ENCODE measurements at places on chromosomes 11 and 22.

GRCh38 chr22:31449506-31449905 is 40.1 kb downstream of the EIF4ENIF1 start:
- no peak for DNase-seq

DNA sequence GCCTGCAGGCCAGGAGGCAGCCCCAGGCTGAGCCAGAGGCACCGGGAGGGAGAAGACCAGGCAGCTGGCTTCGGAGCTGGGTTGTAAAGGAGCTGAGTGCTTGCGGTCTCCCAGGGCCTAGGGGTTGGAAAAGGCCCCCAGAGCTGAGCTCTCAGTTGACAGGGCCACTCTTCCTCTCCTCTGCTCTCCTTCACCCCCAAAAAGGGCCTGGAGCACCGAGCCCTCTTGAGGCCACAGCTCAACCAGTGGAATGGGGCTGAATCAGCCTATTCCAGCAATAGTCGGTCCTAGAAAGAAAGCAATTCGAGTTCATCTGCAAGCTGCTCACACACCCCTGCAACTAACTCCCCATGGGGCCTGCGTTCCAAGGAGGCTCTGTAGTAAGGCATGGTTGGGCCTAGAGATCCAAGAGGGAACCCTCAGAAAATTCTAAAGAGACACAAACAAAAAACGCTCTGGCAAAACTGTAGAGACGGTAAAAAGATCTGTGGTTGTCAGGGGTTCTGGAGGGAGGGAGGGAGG is 205.0 kb downstream of the BUD13 start:
- DNase-seq: no peak

- no peak for DNase-seq
These were observed 73.9 kb downstream of the TRPC6 start for GRCh38 chr11:101509922-101510321.

GRCh38 chr11:45341372-45341771 is 55.2 kb upstream of the SYT13 start:
- no peak for DNase-seq

GRCh38 chr11:75148436-75148983 is 2.4 kb upstream of the SLCO2B1 start:
- no peak for DNase-seq
